Stimulated activated CD4-positive, alpha-beta T cell treated with anti-CD3 and anti-CD28 coated beads, Interleukin-12 subunit alpha, Interleukin-12 subunit beta, amount 100 ng/mL, for 24 hours (primary cell): ENCODE measurements at places on chromosomes 12 and 14.
A peak's percentile ranks its signal among the peaks of the same experiment; 100 is the strongest.

DNA sequence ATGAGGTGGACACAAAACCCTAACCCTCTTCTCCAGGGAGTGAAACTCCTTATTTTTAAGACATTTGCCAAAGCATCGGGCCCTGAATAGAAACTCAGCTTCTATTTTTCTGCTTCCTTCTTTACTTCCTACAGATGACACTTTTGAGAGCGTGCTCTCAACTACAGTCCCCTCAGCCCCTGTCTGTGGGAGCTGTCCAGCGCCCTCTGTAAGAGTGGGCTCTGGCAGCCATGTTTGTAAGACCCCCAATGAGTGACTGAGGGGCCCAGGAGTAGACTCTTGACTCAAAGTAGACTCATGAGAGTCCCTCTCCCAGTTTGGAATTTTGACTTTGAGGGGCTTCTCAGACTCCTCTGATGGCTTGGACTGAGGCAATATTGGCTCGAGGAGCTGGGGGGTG is 25.5 kb upstream of the BATF start:
- DNase-seq = no peak

GRCh38 chr12:127819056-127819455 is 447.9 kb upstream of the TMEM132C start:
- DNase-seq = no peak

- DNase-seq = no peak
Measured at GRCh38 chr12:18135086-18135485, 45.1 kb upstream of the RERGL start.

DNA sequence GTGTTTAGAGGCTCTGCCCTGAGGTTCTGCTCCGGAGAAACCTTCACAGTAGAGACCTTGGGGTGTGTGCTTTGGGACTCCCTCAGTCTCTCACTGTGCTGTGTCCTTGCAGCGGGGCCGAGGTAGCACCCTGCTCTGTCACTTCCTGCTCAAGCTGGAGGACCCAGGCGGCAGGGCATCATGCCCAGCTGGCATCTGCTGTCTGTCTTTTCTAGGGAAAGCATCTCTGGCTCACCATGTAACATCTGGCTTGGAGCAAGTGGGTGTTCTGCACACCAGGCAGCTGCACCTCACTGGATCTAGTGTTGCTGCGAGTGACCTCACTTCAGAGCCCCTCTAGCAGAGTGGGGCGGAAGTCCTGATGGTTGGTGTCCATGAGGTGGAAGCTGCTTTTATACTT is 124.5 kb downstream of the ESRRB start:
- no peak for DNase-seq

DNA sequence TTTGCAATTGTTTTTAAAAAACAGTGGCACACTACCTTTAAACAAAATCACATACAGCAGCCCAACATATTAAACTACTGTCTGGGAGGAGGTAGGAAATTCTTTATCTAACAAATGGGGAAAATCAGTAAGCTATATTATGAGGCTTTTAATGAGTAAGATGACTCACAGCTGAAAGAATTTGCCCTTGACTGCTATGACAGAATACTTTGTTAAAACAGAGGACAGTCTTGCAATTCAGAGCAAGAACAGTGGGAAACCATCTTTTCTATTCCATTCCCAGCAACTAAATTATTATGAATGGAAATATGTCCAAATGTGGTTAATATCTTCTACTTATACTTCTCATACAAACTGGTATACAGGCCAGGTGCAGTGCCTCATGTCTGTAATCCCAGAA is 49.2 kb upstream of the SGPP1 start:
- no peak for DNase-seq

DNA sequence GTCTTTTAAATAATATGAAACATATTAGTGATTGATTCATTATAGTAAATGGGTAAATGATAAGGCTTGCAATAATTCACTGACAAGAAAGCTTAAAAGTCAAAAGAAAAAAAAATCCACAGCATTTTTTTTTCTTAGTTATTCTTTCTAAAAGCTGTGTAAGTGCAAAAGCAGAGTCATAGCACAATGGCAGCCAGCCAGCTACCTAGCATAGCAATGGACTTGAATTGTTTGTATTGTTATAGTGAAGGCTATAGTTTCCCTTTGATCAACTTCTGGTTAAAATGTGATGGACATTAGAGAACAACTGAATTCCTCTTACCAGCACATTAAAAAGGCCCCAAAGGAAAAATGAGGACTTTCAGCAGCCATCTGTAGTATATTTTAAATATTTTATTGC is 232.1 kb downstream of the NAV3 start:
- DNase-seq = no peak

DNA sequence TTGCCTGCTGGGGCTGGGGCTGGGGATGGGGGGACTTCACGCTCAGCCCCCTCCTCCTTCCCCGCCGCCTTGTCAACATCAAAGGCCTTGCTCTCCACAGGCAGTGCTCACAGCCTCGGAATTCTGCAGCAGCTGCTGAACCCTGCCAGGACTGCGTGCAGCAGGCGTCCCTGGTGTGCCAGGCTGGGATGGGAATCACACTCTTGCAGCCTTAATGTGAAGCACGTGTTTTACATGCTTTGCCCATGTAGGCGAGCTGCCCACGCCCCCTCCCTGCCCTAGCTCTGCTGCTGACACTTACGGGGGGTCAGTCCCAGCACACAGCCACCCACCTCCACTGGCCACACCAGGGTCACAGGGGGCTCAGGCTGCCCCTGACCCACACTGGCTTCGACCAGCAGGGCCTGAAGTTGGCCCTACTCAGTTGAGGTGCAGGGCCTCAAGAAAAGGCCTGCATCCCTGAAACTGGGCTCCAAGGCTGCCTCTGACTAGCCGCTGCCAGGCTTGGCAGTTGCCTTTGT is 276.2 kb upstream of the RTL1 start:
- DNase-seq = no peak

- no peak for DNase-seq
Measured at GRCh38 chr12:34299802-34300193, 277.5 kb downstream of the ALG10 start.

DNA sequence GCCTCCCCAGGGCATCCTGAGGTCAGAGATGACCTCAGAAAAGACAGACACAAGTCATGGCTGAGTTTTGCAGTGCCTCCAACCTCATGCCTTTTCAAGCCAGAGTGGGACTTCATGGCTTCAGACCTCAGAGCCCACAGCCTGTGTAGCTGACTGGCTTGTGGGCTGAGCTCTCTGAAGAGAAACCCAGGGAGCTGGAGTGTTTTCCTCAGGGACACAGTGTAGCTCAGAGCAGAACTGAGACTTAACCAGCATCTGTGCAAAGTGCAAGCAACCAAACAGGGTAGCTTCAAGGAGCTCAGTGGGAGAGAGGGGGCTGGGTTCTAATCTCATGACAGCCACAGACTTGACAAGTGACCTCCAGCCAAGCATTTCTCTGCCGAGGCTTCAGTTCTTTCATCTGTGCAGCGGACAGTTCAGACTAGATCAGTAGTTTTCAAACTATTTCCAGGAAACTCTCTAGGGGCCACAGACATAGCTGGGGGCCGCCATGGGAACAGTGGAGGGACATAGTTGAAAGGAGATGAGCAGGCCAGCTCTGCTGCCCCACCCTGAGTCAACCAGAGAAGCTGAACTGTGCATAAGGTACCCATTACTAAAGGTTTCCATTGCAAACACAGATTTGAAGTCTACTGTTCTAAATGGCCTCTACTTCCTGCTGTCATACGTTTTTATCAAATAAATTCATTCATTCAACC is 80.0 kb downstream of the LGMN start:
- no peak for DNase-seq

DNA sequence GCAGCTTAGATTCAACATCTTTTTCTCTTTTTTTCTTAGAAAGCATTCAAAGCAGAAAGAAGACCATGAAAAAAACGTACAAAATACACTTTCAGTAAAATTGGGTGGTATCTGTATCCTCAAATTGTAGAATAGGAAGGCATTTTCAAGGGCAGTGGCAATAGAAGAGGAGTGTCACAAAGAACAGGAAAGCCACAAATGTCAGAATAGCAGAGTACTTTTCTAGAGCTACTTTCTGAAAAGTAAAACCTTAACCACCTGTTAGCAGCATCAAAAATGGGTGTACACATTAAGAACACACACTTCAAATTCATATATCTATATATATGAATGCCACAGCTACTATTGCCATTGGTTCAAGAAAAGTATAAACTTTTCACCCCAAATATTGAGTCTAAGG is 412.1 kb upstream of the DCN start:
- no peak for DNase-seq

- no peak for DNase-seq
Measured at GRCh38 chr14:86115972-86116371, 586.0 kb downstream of the FLRT2 start.

DNA sequence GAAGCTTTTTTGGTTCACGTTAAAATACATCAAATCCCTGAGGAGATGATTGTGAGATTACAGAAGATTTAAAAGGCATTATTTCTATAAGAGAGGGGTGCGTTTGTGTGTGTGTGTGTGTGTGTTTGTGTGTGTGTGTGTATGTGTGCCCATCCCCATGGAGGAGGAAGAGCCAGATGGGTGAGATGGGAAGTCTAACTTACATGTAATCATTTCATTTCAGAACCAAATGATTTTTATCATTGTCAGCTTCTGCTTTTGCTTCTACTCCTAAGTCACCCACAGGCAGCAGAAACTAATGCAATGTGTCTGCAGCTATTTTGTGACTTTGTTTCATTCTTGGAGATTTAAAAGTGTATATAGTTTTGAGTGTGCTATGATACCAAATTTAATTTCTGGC is 68.7 kb downstream of the SLC4A8 start:
- DNase-seq = no peak

DNA sequence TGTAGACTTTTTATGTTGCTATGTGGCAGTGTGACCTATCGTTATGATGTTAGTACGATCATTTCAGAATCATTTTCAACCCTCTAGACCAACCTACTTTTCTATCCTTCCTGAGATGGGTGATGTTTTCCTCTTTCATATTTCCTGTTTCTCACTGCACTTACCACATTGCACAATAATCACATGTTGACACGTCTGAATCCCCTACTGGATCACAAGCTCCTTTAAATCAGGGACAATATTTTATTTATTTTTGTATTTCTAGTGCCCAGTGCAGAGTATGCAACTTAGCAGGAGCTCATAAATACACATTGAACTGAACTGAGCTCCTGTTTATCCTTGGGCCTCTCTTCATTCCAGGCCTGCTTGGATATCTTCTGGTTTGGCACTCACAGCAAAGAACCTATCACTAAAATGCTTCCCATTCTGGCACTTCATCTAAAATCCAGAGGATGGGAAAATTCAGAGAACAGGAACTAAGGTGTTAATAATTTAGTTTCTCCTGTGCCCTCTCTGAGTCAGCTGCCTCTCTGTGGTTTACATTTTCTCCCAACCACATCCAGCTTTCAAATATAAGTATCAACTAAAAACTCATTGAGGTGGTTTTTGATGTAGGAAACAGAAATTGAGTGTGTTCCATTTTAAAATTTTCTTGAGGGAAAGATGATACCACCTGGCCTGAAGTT is 69.4 kb upstream of the DYRK2 start:
- DNase-seq = no peak

DNA sequence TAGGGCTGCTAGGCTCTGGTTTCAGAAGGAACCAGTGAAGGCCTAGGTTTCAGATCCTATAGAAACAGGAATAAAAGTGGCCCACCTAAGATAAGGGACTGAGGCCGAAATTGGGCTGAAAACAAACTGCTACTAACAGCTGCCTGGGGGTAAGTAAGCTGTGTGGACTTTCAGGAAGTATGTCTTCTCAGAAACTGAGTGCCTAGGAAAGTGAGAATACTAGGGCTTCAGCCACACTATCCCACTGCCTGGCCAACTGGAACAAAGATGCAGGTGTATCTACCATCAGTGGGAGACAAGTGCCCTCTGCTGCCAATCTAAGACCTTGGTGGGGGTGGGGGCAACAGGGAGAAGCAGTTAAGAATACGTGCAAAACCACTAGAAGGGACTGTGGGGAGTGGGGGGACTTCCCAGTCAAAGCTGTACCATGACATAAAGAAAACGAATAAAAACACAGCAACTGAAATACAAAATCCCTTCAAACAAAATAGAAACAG is 82.5 kb downstream of the MED13L start:
- DNase-seq = peak; percentile 46

GRCh38 chr14:93544212-93544611 is 113.5 kb downstream of the UNC79 start:
- DNase-seq = no peak

DNA sequence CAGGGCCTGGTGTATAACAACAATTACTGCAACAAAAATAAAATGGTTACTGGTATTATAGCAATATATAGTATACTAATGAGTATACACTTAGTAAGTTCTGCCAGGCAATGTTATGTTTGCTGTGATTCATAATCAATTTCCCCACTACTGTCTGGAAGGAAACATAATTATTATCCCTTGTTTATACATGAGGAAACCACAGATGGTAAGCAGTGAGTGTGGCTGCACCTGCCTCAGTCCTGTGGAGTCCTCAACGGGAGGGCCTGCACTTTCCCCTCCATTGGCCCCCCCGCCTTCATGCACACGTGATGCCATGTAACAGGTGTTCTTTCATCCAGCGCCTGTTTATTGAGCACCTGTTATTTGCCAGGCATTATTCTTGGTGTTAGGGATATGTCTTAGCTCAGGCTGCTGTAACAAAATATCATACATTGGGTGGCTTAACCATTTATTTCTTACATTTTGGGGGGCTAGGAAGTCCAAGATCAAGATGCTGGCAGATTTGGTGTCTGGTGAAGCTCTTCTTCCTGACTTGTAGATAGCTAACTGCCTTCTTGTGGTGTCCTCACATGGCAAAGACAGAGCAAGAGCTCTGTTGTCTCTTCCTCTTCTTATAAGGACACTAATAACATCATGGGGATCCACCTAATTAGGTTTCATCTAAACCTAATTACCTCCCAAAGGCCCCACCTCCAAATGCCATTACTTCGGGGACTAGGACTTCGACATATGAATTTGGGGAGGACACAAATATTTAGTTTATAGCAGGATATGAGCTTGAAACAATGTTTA is 59.5 kb upstream of the CHGA start:
- no peak for DNase-seq

DNA sequence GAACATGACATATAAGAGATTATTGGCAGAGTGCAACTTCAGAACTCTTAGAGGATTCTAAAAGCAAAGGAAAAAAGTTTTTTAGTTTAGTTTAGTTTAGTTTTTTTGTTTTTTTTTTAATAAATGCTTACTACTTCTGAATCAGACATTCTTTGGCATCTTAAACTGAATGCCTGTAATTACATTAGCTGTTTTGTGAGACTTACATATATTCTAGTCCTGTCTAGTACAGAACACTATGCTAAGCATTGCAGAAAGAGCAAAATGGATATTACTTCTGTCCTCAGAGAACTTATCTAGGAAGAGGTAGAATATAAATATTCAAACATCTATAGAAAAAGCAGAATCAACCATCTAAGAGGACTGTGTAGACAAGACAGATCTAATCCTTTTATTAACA is 133.2 kb downstream of the RAD51B start:
- DNase-seq = no peak

GRCh38 chr14:42173206-42173605 is 566.5 kb downstream of the LRFN5 start:
- DNase-seq = no peak

- DNase-seq = no peak
Measured at GRCh38 chr14:55512421-55512820, 67.6 kb upstream of the KTN1 start.

- DNase-seq = no peak
Measured at GRCh38 chr12:73421832-73422231, 1115.8 kb upstream of the ATXN7L3B start.
